ENCODE measurements at places on chromosomes 2 and 18.
A peak's percentile ranks its signal among the peaks of the same experiment; 100 is the strongest.

GRCh38 chr2:168685600-168686451 is 116.6 kb upstream of the NOSTRIN start:
- DNase-seq: no peak

- peak; percentile 93 for DNase-seq
Measured at GRCh38 chr2:220891405-220891804, 680.7 kb downstream of the EPHA4 start.

DNA sequence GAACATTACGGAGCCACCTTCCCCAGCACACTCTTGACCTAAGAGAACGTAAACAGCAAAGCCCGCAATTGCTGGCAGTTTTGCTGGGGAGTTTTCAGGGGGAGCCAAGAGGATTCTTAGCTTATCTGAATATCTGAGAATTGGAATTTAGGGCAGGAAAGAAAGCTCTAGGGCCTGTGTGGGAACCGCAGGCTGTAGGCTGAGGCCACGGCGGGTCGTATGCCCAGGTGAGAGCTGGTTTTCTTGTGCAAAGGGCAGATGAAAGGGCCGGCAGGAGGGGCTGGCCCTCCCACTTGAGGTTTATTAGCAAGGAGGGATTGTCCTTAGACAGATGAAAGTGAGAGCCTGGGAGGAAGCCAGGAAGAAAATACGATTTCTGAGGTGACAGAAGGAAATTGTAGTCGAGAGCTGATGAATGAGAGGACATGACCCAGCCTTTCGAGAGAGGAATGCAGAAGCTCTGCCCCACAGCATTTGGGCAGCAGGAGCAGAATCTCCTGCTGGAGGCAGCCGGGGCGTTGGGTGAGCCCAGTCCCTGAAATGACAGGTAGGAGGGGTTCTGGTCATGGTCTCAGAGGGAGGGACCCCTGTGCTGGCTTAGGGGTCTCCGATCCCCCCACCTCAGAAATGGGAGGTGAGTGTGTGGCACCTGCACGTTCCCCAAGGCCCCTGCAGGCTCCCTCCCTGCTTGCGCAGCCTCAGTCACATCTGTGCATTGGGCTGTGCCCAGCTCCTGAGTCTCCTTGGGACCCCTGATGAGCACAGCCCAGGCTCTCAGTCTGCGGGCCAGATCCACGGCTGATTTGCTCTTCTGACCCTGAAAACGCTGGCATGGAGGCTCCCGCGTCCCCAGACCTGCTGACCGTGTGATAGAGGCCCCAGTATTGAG is 61.1 kb downstream of the CABLES1 start:
- DNase-seq: no peak

DNA sequence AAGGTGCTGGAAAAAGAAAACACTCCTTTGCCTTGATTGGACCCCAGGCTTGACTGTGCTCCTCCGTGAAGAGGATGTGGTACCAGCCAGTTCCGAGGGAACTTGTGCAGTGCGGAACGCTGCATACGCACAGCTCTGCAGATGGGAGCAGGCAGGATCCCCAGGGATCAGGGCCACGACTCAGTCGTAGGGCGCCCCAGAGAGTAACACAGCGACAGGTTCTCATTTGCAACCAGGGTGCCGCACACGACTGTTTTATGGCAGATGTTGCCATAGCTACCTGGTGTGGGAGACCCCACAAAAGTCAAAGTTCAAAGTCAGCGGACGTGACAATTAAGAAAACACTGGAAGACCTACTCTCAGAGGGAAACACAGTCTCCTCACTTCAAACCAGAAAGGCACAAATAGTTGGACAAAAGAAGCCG is 779 bp downstream of the MALL start:
- no peak for DNase-seq

GRCh38 chr18:23220355-23220754 is 85.1 kb downstream of the CABLES1 start:
- no peak for DNase-seq
